ENCODE measurements at places on chromosomes 11 and 22.

DNA sequence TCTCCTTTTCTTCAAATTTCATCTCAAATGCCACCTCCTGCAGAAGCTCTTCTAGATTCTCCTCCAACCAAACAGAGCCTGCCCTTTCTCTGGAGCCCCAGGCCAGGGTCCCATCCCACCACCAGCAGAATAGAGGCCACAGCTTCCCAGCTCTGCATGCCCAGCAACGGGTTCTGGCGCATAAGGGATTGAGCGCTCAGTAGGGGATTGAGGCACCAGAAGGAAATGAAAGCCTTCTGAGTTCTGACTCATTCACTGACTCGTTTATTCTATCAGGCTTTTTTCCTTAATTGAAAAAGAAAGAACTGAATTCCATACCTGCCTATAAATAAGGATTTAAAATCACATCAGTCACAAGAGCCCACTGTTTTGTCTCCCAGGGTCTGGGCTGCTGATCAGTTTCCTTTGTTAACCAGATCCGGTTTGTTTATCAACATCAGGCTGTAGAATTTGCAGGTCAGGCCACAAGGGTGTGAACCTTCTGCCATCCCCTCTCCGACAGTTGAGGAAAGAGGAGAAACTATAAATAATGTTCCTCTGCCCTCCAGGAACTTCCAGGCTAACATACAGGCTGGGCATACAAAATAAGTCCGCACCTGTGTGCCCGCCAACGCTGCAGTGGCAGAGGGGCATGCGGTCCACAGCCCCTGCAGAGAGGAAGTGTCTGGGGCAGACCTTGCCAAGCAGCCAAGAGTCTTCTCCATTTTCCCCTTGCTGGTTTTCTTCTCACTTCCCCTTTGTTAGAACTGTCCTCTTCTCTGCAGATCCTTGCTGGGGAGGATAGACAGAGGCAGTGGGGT, 63.5 kb upstream of the PRDM11 start:
- no peak for DNase-seq

DNA sequence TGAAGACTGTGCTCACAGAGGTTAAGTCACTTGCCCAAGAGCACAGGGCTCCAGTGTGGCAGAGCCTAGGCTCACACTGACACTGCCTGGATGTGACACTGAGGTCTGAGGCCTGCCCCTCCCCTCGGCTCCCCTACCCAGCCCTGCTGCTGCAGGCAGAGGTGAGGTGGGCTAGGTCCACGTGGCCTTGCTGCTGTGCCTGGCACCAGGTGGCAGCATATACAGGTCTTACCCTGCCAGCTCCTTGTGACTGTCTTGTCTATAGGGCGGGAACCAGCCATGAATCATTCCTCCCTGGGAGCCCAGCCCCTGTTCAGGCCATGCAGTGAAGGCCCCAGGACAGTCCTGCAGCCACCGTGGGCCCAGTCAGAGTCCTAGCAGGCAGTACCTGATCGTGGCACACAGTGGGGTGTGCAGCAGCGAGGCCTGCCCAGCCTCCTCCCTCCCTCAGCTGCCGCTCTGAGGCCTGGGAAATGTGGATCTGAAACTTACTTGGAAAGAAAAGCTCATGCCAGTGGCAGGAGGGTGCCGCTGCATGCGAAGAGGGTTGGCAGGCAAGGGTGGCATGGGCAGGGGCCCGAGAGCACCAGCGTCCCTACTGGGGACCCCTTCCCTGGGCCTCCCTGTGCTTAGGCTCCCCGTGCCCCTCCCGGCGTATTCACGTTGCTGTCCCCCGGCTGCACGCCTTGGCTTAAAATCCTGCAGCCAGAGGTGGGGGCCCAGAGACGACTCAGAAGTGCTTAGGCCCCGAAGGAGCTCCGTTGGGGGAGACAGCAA, 1.2 kb upstream of the CERK start:
- peak; percentile 78 for DNase-seq

- DNase-seq, result no peak
These were observed 28.3 kb downstream of the ACER3 start for GRCh38 chr11:76888989-76889388.

- DNase-seq, result peak; percentile 13
These were observed 40.5 kb downstream of the GGTLC2 start for GRCh38 chr22:22684580-22685561.

DNA sequence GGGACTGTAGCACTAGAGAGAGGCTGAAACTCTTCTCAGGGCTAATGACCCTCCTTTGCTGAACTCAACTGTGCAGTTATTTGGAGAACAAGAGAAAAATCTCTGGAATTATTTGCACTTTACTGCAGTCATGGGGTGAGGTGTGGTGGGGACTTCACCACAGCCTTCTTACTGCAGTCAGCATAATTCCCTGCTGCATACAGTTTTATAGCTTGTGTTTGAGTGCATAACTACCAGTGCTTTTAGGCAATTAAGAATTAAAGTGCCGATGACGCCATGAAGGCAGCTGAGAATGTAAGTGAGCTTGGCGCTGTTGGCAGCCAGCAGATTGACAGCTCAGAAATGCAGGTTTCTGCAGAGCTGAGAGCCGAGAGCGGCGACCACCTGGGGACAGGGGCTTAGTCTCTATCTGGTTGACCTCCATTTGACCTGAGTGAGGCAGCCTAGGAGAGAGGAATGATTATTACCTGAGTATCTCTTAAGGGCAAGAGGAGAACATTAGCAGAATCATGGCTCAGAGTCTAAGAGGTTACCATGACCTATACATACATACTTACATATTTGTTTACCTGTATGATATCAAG, 830.0 kb downstream of the NTM start:
- DNase-seq, result no peak

DNA sequence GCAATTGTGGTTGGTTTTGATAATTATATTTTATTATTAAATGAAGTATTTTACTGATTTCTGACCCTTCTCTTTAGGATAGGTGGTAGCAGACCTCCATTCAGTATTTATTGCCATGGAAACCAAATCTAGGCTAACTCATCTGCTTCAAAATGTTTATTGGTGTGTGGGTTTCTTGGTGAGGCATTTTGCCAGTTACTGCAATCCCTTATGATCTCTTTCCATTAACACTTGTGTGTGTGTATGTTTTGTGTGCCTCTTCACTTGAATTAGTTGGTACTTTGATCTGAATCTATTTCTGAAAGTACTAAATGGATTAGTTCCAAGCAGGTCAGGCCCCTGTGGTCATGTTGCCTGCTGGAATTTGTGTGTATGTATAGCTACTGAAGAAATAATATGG, 184.4 kb upstream of the C11orf87 start:
- DNase-seq, result no peak

DNA sequence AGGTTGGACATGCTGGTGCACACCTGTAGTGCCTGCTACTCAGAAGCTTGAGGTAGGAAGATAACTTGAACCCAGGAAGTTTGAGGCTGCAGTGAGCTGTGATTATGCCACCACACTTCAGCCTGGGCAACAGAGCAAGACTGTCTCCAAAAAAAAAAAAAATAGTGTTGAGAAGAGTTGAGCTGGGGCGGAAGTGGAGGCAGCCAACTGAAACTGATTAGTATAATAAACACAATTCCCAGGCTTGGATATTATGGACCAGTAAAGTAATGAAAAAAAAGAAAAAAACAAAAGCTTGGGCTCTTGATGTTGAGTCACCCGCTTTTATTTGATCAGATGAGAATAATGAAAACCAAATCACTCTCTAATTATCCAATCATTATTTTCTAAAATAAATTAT, 21.0 kb downstream of the LDLRAD3 start:
- DNase-seq, result no peak

DNA sequence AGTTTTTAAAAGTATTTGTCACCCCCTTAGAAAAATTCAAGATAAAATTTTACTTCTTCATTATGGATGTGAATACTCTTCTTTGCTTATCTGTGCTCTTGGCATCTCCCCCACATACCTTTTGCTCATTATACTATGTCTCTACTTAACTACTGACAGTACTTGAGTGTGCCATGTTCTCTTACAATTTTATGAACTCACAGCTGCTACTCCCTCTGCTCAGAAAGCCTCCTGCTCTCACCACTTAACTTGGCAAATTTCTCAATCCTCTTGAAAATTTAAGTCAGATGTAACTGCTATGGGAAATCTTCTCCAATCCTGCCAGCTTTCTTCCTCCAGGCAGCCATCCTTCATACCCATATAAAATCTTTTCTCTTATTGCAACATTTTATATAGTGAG, 163.4 kb downstream of the CNTN5 start:
- DNase-seq, result no peak

- peak; percentile 54 for DNase-seq
These were observed 13.9 kb upstream of the TP53AIP1 start for GRCh38 chr11:128956401-128957201.

DNA sequence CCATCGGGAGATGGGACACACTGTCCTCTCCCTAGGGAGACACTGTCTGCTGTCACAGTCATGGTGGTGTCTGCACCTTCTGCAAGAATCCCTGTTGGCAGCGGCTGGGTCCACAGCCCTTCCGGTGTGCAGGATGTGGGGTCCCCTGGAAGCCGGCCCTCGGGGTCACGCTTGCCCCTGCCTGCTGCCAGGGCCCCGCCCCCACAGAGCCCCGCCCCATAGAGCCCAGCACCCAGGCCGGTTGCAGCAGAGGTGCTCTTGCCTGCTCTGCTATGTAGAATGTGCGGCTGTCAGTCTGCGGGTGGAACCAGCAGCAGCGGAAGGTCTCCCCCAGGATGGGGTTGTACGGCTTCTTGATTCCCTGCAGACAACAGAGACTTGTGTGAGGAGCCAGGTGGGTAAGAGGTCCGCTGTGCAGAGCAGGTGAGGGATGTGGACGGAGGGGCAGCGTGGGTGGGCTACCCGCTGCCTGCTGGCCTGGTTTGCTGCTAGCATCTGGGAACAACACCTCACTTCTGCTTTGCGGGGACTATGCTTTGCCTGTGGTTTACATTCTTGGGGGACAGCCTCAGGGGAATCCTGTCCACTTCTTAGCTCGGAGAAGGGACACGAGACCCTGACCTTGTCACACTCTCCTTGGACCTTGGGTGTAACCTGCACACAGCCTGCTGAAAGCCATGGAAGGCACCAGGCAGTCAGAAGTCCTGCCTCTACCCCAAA, 44.9 kb upstream of the CARS1 start:
- no peak for DNase-seq

GRCh38 chr11:27200779-27201453, 160.3 kb downstream of the BBOX1 start:
- no peak for DNase-seq

GRCh38 chr22:47629791-47630655, 867.6 kb downstream of the TBC1D22A start:
- DNase-seq, result no peak

- no peak for DNase-seq
These were observed 9.2 kb upstream of the MRGPRF start for GRCh38 chr11:69022260-69022659.

- DNase-seq, result no peak
These were observed 12.2 kb downstream of the MED19 start for GRCh38 chr11:57699813-57700212.

DNA sequence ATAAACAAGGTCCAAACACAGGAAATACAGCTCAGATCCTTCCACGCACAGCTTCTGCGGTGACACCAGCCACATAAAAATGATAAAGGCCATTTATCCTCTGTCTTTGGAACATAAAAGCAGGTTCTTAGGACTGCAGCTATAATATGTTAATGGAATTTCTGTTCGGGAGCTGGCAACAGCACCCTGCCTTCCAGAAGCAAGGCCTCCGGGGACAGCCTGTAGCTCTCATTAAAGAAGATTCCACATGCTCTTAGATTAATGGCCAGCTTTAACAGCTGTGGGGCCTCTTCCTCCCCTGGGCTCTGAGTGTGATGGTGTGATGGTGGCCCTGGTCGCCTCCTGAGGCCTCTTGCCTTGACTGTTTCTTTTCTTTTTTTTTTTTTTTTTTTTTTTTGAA, 137.3 kb downstream of the CACNA1I start:
- no peak for DNase-seq

GRCh38 chr22:17842386-17842785, 68.1 kb upstream of the BID start:
- DNase-seq, result peak; percentile 60

- DNase-seq, result no peak
These were observed 57.3 kb downstream of the PPP6R2 start for GRCh38 chr22:50400406-50400805.

- no peak for DNase-seq
These were observed 80.7 kb downstream of the GGT1 start for GRCh38 chr22:24683691-24684090.

DNA sequence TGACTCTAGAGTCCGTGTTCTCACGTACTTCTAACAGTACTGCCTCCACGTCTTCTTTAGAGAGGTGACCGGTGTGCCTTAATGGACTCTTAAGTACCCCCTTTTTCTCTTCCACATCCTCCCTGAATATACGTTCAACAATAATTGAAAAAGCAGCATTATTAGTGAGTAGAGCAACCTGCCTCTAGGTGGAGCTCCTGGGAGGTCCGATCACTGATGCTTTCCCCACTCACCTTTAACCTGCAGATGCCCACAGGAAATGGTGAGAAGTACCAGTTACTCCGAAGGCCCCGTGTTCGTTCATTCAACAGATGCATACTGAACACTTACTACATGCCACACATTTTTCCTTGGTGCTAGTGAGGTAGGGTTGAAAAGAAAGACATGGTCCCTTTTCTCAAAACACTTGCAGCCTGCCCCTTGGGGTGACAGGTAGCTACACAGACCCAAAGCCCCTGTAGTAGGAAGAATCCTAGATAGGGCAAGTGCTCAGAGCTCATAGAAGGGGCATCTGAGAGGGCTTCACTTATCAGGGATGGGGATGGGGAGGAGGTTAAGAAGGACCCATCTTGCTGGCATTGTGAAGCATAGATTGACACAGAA, 72.7 kb downstream of the FEZ1 start:
- peak; percentile 13 for DNase-seq

DNA sequence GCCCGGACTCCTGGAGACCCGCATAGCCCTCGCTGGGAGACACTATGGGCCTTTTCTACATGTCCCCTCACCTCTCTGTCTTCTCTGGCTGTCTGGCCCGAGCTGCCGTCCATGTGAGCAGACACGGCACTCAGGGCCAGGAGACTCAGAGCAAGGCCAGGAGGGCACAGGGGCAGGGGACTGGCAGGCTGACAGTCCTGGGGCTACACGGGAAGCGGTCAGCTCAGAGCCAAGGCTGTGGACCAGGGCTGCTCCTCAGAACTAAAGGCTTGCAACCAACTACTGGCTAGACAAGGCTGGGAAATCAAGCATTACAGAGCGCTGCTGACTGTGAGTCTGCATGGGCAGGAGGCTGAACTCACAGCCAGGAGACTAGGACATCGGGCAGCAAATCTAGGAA, 56.1 kb upstream of the CDON start:
- no peak for DNase-seq

DNA sequence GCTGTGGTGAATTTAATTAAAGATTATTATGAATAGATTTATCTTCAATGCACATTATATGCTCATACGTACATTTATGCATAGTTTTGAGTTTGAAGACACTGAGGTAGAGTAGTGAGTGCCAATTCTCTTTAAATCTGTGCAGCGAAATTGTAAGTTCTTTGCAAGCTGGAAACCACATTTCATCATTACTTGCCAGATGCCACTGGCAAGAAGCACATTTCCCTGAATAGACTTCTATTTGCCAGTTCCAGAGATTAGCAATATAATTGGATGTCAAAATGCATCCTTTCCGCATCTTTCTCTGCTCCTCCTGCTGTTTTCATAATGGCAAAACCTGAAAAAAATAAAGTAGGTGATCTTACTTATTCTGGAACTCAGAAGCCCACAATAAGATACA, 448.0 kb downstream of the LUZP2 start:
- no peak for DNase-seq
